Activated CD4-positive, alpha-beta T cell treated with anti-CD3 and anti-CD28 coated beads, Interleukin-2, Interleukin-4, amounts not matched to agents 100 ng/mL and 50 ng/mL, durations not matched to agents 16 hours and 8 hours (primary cell): ENCODE measurements at places on chromosomes 3 and 15.
A peak's percentile ranks its signal among the peaks of the same experiment; 100 is the strongest.

GRCh38 chr15:58327958-58328357 is 103.8 kb upstream of the LIPC start:
- DNase-seq: no peak

DNA sequence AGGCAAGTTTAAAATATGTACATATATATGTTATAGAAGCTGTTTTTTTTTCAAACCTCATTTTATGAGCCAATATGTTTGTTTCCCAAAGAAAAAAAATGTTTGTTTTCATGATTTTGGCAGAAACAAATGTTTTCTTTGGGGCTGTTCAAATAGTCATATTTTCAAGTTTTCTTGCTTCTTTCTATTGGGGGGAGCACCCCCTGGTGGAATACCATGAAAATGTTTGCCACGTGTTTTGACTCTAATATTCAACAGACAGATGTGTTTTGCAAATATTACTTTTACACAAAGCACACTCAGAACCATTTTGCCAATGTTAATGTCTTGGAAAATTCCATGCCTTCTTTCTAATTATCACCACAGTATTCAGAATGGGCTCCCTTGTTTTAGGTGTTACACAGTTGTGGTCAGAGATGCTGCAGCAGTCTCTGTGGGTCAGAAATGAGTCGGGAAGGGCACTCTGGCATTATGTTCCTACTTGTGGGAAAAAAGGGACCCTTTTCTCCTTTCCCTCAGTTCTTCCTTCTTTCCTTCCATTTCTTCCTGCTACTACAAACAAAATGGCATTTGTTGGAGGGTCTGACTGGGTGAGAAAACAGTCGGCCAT is 817.0 kb downstream of the TUSC7 start:
- DNase-seq: peak; percentile 17

GRCh38 chr3:178663201-178663934 is 127.1 kb downstream of the KCNMB2 start:
- no peak for DNase-seq

DNA sequence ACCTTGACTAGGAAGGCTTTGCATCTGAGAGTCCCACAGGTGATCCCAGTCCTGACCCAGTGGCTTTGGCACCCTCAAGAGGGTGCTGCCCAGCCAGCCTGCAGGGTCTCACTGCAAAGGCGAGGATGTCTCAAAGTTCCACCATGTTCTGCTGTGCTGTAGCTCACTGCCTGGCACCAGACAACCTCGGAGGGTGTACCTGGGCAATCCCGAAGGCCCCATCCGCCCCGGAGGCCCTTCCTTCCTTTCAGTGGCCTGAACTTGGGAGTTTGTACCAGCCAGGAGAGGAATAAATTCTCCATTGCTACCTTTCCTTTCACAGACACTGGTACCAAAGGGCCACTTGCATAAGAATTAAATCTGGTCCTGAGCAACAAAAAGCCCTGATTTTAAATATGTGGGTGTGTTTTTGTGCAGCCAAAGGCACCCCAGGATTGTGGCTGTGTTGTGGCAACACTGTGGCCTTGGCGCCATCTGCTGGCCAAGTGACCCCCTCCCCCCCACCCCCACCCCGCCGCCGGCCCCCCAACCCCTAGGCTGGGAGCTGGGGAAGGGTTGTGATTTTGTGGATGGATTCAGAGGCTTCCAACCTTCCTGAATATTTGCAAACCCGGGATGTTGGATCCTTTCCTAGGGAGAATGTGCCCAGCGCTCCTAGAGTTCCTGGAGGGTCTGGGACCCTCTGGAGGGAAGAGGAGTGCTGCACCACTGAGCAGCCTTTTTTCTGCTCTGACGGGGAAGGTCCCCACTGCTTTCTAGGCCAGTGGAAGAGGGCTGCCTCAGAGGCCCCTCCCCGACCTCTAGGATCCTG is 9.7 kb upstream of the PTPN23 start:
- peak; percentile 33 for DNase-seq

DNA sequence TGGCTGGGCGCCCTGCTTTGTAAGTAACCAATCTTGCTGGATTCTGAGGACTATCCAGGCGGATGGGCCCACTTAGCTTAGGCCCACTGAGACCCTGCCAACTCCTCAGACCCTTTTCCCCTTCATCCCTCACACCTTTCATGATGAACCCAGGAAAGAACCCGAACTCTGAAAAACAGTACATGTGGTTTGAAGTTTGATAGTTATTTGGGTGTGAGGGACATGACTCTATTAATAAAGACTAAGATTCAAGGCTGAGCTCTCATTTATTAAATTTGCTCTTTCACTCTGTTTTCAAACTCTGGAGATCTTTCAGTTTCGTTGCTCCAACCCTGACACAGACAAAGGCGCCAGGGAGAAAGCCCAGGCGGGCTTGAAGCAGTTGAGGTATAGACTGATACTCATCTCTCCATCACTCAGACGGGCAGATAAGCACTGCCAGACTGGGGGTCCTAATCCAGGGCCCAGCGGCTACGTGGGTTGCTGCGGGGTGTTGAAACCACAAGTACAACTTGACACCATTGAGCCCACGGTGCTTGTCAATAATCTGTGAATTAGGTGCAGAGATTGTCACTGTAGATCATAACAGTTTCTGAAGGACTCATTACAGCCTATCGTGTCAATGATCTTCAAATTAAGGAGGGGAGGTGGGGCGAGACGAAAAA is 7.2 kb upstream of the SOX2 start:
- DNase-seq: no peak

DNA sequence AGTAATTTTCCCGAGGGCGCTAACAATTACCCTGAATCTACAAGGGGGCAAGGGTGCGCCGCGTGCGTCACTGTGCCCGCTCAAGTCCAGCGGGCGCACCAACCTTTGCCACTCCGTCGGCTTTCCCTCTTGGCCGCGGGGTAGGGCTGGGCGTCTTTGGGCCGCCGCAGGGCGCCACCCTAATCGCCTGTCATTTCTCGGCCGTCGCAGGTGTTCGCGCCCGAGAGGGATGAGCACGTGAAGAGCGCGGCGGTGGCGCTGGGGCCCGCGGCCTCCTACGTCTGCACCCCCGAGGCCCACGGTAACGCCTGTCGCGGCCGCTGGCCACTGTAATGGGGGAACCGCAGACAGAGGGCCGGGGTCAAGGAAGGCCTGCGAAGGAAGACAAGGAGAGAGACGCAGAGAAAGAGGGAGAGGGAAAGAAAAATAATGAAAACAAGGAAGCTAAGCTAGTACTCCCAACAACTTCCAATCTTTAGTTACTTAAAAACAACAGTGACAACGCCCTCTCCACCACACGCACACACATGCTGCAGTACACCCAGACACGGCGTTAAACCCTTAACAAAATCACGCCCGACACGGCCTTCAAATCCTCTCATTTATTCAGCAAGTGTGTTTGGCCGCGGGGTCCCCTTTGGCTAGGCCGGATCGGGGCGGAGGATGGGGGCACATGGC is 3.8 kb downstream of the SKOR1 start:
- DNase-seq: no peak
